ENCODE measurements at places on chromosomes 11 and 22. TPM values are rescaled to one million over a fixed set of nuclear protein-coding genes. Genes with fewer than 3 reads are reported as not detected.

The SCUBE1 gene
- polyA plus RNA-seq = not detected

The KDM4E gene
- polyA plus RNA-seq = not detected

The CASP5 gene
- not detected for polyA plus RNA-seq

The DRD4 gene
- 0.36 TPM for polyA plus RNA-seq

The TTC28 gene
- 22.8 TPM for polyA plus RNA-seq

The MRGPRX3 gene
- not detected for polyA plus RNA-seq

The WBP2NL gene
- polyA plus RNA-seq = 1.4 TPM

The TBRG1 gene
- 24.9 TPM for polyA plus RNA-seq

The EHF gene
- polyA plus RNA-seq = not detected

The ZBTB16 gene
- polyA plus RNA-seq = 8.5 TPM

The RAC2 gene
- polyA plus RNA-seq = 3.9 TPM

The POGLUT3 gene
- not detected for polyA plus RNA-seq

The TBC1D10A gene
- polyA plus RNA-seq = 6.4 TPM

The GLYATL2 gene
- 1.5 TPM for polyA plus RNA-seq

The GUCY1A2 gene
- polyA plus RNA-seq = 8.7 TPM

The ROBO4 gene
- polyA plus RNA-seq = 26.4 TPM

The UCP3 gene
- polyA plus RNA-seq = 2.3 TPM

The PDE2A gene
- 10.3 TPM for polyA plus RNA-seq

The FXYD6 gene
- 166 TPM for polyA plus RNA-seq

The SLC22A25 gene
- 0.11 TPM for polyA plus RNA-seq

The APOBEC3H gene
- polyA plus RNA-seq = 0.43 TPM

The EML3 gene
- not detected for polyA plus RNA-seq

The APOBEC3G gene
- 3.4 TPM for polyA plus RNA-seq

The GAS2 gene
- 10.2 TPM for polyA plus RNA-seq

The GNAZ gene
- 2.3 TPM for polyA plus RNA-seq

The ZP1 gene
- polyA plus RNA-seq = not detected

The LAYN gene
- not detected for polyA plus RNA-seq

The BAIAP2L2 gene
- 0.85 TPM for polyA plus RNA-seq

The TEAD1 gene
- 98.4 TPM for polyA plus RNA-seq

The KLHL35 gene
- 2.8 TPM for polyA plus RNA-seq
